ENCODE measurements at places on chromosomes 6 and 20. TPM values are rescaled to one million over a fixed set of nuclear protein-coding genes. Genes with fewer than 3 reads are reported as not detected.

The ZGPAT gene
- total RNA-seq = 22.5 TPM

The TFAP2A gene
- total RNA-seq = not detected

The CFAP61 gene
- total RNA-seq = not detected

The EYS gene
- 0.12 TPM for total RNA-seq

The RAB32 gene
- total RNA-seq = 30.9 TPM

The C2 gene
- total RNA-seq = 96.1 TPM

The IRAK1BP1 gene
- total RNA-seq = 4.2 TPM

The GLP1R gene
- not detected for total RNA-seq

The SLC9A8 gene
- total RNA-seq = 8.0 TPM

The CLPSL1 gene
- not detected for total RNA-seq

The PSORS1C2 gene
- total RNA-seq = not detected

The CTAGE9 gene
- total RNA-seq = not detected

The CRISP3 gene
- not detected for total RNA-seq

The COL11A2 gene
- total RNA-seq = 1.3 TPM

All from omental fat pad (tissue), 4 donors.